COLO829 (cell line): ENCODE measurements at places on chromosomes 13 and 19.

DNA sequence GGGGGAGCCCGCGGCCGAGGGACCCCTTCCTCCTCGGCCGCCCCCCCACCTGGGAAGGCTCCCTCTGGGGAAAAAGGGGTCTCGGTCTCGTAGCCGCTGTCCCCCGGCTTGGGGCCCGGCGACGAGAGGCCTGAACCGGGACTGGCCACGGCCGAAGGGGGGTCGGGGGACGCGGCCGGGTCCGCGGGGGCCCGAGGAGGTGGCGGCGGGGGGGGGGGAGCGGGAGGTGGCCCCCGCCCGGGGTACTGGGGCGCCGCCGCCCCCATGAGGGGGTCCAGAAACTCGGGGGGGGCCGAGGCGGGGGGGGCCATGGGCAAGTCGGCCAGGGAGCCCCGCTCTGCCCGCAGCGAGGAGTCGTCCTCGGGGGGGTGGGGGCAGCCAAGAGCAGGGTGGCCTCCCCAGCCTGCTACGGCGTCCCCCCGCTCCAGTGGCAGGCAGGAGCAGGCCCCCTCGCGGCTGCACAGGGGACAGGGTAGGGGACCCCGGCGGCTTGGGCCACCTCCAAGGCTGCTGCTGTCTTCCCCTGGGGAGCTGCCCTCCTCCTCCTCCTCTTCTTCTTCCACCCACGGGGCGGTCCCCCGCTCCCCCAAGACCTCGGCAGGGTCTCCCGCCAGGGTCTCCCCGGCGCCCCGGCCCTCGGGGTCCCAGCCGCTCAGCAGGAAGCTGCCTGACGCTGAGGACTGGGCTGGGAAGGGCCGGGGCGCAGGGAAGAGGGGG lies 12.9 kb downstream of the LMTK3 start:
- DNase-seq: no peak

- DNase-seq: peak; percentile 99
These were observed 18.5 kb downstream of the LMTK3 start for GRCh38 chr19:48492925-48493717.

DNA sequence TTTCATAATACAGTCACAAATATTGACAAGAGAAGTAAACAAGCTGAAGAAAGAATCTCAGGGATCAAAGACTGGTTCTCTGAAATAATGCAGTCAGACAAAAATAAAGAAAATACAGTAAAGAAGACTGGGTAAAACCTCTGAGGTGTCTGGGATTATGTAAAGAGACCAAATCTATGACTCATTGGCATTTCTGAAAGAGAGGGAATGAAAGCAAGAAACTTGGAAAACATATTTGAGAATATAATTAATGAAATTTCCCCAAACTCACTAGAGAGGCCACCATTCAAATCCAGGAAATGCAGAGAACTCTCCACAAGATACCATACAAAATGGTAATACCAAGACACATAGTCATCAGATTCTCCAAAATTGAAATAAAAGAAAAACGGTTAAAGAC lies 53.0 kb upstream of the GPC6 start:
- DNase-seq: no peak

GRCh38 chr13:37460166-37460565 lies 138.4 kb downstream of the POSTN start:
- no peak for DNase-seq

- peak; percentile 7 for DNase-seq
These were observed 813 bp downstream of the ZNF562 start for GRCh38 chr19:9673912-9674662.

DNA sequence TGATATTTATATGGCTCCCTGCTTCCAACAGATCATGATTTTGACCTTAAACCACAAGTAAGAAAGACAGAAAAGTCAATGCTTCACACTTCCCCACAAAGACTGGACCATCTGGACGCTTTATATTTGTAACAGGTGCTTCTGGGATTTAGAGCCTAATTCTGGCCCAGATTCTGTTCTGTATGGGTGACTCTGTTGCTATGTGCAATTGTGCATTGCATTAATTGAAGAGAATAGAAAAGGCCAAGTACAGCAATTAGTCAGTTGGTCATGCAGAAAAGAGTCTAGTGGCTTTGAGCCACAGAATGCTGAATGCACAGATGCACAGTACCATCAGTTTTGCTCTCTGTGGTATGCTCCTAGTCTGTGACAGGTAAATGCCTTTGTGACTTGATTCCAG lies 657.4 kb upstream of the ATXN8OS start:
- no peak for DNase-seq

DNA sequence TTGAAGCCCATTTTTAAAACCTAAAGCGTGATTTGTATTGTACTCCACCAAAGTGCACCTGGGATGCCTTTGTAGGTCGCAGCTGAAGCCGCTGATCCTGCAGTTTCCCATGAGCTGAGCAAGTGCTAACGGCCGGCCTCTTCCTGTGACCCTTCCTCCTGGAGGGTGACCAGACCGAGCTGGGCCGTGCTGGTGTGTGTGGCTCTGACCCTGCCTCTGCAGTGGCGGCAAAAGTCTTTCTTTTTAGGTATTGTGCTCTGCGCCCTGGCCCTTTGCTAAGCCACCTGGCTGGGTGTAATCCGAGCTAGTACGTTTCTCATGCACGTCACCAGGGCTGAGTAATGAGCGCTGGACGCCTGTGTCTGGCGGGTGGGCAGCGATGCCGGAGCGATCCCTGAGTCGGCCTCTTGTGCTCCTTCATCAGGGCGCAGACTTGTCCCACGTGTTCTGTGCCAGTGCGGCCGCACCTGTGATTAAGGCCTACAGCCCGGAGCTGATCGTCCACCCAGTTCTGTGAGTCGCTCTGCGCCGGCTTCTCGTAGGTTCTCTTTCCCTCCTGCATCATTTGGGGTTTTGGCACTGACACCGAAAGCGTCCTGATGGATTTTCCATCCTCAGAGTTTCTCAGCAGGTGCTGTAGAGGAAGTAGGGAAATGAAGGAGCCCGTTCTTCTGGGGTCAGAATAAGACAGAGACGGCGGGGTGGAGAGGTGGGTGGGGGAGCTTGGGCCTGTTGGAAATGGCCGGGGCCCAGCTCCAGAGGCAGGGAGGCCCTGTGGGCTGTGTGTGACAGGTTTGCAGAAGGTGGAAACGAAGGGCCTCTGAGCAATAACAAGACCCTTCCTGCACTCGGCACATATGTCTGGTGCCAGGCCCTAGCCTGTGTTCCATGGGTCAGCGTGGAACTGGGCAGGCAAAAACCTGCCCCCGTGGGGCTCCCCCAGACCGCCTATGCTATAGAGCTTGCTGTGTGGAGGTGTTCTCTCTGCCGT lies 9.7 kb downstream of the NAXD start:
- DNase-seq: no peak

DNA sequence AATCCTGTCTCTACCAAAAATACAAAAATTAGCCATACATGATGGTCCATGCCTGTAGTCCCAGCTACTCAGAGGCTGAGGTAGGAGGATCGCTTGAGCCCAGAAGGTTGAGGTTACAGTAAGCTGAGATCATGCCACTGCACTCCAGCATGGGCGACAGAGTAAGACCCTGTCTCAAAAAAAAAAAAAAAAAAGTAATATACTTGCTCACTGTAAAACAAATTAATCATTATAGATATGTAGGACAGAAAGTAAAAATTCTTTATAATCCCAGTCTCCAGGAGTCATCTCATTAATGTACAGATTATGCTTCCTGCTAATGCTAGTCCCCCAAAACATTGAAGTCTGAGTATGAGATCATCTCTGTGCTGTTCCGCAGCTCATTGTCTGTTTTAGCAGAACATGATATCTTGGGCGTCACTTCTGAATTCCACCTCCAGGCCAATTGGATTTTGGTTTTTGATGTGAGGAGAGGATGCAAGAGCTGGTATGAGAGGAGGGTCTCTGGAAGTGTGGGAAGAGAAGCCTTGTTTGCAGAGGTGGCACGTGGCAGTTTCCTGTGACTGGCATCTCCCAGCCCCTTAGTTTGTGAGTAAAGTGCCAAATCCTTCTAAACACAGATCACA lies 75.4 kb upstream of the NPAS1 start:
- no peak for DNase-seq

DNA sequence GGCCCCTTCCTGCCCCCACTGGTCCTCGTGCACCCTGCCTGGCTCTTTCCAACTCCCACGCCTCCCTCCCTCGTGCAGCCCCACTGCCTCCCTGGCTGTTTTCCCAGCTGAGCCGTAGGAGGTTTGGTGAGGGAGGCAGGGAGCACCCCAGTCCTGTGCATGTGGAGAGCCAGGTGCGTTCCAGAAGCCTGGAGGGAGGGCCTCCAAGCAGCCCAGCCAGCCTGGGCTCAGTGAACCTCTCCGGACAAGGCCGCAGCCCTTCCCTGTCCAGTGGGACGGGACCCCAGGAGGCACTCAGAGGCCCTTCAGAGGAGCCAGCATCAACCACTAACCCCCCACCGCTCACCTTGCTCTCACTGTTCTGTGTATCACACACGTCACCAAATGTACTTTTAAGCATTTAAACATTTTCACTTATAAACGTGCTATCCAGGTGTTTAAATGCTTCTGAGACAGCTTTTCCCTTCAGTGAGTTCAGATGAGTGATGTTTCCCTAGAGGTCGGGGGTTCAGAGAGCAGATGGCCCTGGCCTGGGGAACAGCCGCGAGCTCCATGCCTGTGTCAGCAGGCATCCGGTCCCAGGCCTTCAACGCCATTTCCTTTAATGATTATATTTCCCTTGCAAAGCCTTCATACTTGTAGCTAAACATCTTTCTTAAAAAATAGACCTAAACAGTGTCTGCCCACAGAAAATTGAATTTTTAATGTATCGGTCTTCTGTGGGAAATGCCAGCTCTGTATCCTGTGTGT lies 122.6 kb downstream of the ATP11A start:
- DNase-seq: no peak

- DNase-seq: no peak
These were observed 21.3 kb upstream of the EPHX3 start for GRCh38 chr19:15253513-15253912.

GRCh38 chr13:114283576-114283975 lies 2.2 kb downstream of the UPF3A start:
- no peak for DNase-seq

DNA sequence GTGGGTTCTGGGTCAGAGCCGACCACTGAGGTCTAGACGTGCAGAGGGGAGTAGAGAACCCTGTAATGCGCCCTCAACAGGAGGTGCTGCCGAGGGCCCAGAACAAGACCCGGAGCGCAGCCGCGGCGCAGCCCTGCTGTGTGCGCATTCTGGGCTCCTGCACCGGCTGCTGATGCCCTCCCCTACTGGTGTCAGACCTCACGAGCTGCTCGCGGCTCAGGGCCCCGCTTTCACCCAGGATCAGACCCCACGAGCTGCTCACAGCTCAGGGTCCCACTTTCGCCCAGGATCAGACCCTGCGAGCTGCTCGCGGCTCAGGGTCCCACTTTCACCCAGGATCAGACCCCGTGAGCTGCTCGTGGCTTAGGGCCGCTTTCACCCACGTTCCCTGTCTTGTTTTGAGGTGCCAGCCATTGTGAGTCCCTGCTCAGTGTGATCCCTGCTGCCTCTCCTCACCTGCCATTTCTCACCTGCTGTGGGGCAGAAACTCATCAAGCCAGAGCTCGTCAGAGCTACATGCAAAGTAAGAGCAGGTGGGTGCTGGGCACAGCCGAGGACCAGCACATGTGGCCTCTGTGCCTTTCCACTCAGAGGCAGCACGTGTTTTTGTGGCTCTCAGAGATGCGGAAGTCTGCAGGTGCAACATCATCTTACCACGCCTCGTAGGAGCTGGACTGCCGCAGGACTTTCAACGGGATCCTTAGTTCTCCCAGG lies 47.0 kb upstream of the C13orf46 start:
- DNase-seq: no peak

DNA sequence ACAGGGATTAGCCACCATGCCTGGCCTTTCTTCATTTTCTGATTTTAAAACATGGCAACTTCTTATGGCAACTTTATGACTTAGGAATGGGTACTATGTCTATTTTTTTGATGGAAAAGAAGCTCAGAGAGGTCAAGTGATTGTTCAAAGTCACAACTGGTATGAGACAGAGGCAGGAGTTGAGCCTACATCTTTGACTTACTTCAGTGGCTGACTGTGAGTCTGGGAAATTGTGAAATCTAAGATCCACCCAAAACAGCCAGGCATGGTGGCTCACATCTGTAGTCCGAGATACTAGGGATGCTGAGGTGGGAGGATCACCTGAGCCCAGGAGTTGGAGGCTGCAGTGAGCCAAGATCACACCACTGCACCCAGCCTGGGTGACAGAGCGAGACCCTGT lies 2.4 kb upstream of the ACTL9 start:
- DNase-seq: no peak

DNA sequence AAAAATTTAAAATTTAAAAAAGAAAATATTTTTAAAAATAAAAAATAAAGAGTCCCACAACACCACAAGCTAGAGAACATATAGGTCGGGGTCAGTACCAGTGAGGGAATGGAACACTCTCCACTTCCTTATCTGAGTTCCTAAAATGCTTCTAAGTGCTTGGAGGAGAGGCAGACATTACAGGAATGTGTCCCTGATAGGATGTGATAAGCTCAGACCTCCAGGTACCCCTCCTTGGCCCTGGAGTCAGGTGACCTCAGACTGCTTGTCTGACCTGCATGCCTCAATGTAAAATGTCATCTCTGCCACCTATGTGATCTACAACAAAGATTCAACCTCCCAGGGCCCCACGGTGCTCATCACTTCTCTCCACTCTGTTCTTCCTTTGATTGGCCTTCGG lies 2.8 kb downstream of the ZNF814 start:
- no peak for DNase-seq

GRCh38 chr19:40178756-40179155 lies 12.5 kb upstream of the MAP3K10 start:
- no peak for DNase-seq

DNA sequence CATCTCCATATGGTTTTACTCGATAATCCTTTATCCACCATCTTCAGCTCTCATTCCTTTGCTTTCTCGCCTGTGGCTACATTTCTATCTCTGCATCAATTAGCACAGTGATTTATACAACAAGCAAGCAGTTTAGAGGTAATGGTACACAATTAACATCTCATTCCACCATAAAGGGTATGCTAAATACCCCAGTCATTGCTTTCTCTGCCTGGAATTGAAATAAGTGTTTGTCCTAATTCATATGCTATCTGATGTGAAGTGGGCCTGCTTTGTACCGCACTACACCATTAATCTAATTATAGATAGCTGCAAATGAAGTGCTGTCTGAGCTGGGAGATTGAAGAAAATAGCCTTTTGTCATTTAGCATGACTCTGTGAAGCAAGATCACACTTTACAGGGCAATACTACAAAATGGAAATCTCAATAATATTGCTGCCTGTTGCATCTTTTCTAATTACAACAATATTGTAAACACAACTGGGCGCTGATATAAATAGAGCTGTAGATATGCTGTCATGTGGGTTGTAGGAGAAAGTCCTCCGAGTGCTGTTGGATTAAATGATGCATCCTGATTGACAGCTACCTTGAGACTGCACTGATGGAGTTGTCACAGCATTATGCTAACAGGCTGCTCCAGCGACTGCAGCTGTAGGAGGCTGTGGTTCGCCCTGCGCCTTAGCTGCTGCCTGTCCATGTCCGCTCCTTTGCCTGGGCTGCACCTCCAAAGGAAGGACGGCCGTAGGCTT lies 78.2 kb downstream of the GGACT start:
- DNase-seq: no peak
